ENCODE measurements at places on chromosomes 2 and 18. TPM values are rescaled to one million over a fixed set of nuclear protein-coding genes. Genes with fewer than 3 reads are reported as not detected.

- DNase-seq, result no peak
Measured at GRCh38 chr2:75055820-75056675, 97.6 kb downstream of the POLE4 start.

GRCh38 chr2:127255146-127255545, 35.0 kb upstream of the CYP27C1 start:
- DNase-seq, result no peak

GRCh38 chr2:42974721-42975717, 182.6 kb upstream of the HAAO start:
- no peak for DNase-seq

DNA sequence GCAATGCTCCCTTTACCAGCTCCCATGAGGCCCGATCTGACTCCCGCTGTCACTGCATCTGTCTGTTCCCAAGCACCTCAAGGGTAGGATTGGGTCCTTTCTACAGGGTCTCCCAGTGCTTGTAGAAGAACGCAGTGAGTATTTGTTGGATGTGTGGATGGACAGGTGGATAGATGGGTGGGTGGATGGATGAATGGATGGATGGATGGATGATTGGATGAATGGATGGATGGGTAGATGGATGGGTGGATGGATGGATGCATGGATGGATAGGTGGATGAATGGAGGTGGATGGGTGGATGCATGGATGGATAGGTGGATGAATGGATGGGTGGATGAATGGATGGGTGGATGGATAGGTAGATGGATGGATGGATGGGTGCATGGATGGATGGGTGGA, 91.6 kb downstream of the HS1BP3 start:
- no peak for DNase-seq

DNA sequence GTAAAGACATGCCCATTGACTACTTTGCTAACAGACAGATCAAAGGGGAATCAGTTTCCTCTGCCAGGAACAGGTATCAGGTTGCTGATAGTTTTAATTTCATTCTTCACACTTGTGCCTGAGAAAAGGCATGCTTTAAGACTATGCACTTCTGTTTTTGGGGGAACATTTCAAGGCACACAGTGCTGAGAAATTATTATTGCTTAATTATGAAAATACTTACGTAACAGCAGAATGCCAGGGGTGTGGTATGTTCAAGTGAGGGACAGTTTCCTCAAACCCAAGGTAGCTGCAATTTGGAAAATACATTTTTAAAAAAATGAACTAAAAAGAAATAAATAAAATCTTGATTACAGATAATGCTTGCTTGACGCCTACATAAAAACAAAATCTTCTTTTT, 1746.1 kb upstream of the PIK3C3 start:
- no peak for DNase-seq

GPBAR1 gene
- 0.05 TPM for polyA plus RNA-seq

HPCAL1 gene
- 14.4 TPM for polyA plus RNA-seq

SIX3 gene
- polyA plus RNA-seq, result not detected
